Kasumi-1 (cell line): ENCODE measurements at places on chromosomes 5 and 9.

DNA sequence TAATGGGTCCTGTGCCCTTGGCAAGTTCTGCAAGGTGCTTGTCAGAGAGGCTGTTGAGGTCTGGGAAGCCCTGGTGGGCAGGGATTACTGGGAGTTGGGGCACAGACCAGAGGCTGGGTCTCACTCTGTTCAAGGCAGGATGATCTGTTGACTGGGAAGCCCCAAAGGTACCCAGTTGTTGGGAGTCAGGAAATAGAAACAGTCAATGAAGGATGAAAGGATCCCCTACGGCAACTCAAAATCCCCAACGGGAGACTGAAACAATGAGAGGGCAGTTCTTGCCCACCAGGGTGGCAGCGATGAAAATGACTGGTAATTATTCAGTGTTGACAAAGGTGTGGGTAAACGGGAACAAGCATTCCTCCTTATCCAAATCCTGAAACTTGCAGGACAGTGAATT is 31.2 kb downstream of the BNIP1 start:
- no peak for DNase-seq

DNA sequence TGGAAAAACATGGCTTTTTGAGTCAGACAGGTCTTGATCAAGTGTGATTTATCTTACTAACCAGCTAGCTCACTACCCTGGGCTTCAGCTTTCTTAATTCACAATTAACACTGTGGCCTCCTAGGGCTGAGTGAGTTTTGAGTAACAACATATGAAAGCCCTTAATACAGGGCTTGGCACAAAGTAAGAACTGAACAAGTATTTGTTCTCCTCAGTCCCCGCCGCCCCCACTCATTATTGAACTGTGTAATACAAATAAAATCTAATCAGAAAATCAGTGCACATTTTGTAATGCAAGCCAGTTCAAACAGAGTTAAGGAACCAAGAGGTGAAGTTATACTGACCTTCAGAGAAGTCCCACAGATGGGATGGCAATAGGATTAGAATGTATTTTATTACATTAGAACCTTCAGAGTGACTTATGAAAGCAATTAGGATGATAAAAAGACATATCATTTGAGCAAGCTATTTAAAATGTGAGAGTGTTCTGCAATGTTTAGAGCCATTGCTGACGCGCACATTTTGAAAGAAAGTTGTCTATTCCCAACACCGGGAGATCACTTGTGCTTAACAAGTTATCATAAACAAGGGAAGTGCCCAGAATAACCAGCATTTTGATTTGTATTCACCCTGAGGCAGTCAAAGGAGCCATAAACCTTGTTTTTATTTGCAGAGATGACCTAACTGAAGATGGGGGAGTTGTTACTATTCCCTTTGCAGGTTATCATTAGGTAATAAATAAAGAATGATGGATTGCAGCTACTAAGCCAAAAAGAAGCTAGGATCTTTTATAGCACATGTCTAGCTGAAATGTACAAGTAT is 19.4 kb downstream of the ADAMTS16 start:
- no peak for DNase-seq

- DNase-seq: no peak
These were observed 9.3 kb downstream of the HAVCR1 start for GRCh38 chr5:157049605-157050004.

GRCh38 chr9:133976887-133977286 is 15.2 kb downstream of the VAV2 start:
- DNase-seq: no peak

DNA sequence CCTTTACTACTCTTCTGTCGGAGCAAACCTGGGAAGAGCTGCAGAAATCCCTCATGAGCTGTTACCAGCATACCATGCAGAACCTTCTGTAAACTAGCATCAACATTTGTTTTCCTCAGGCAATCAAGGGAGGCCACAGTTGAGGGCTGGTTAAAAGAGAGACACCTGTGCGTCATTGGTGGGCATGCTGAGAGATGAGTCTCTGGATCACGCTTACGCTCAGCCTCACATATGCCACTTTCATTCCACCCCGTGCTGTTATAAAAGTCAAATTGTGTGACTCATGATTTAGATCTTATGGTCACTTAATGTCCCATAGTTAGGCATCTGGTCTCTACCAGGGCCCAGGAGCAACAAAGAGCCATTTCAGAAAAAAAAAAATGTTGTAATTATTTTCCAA is 18.1 kb upstream of the ICE1 start:
- no peak for DNase-seq

- DNase-seq: peak; percentile 21
These were observed 152.8 kb upstream of the IER5L start for GRCh38 chr9:129330711-129331492.

GRCh38 chr9:122125509-122126330 is 32.6 kb upstream of the TTLL11 start:
- DNase-seq: no peak

- DNase-seq: peak; percentile 62
These were observed 104.9 kb downstream of the CFAP90 start for GRCh38 chr5:7745882-7746610.

DNA sequence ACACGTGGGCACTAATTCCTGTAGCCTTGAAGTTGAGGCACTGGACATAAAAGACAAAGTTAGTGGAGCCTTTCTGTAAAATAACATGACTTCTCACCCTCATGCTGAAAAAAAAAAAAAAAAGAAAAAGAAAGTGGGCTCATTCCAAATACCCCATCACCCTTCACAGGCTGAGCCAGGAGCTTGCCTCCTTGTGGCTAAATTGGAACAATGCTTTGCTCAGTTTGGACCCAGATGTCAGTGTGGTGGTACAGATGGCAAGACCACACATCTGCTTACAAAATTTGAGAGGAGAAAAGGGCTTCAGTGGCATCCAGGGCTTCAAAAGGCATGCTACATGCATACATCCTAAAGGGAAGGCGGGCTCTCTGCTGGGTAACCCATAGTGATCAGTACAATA is 342.8 kb downstream of the EBF1 start:
- no peak for DNase-seq

DNA sequence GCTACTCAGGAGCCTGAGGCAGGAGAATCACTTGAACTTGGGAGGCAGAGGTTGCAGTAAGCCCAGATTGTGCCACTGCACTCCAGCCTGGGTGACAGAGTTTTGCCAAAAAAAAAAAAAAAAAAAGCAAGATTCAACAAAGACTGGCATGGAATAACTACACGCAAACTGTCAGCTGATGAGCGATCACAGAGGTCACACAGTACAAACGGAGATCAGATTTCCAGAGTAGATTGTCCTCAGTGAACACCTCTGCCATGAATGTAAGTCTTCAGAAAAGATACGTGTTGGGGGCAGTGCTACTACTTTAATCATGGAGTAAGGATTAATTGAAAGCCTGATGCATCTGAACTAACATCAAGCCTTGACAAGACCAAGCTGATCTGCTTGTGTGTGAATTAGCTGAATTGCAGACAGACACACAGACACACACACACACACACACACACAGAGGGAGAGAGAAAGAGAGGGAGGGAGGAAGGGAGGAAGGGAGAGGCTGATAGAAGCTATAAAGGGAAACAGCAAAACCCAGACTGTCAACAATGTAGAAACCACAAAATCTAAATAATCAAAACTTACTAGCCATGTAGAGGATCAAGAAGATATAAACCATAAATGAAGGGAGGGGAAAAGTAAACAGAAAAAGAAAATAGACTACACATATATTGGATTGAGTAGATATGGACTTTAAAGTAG is 222.9 kb upstream of the ZNF462 start:
- DNase-seq: no peak

GRCh38 chr5:54621048-54621447 is 103.5 kb downstream of the SNX18 start:
- DNase-seq: no peak

GRCh38 chr5:171659896-171660295 is 125.7 kb upstream of the SMIM23 start:
- DNase-seq: no peak

GRCh38 chr9:13904746-13905145 is 409.2 kb downstream of the NFIB start:
- DNase-seq: no peak

GRCh38 chr5:176736931-176737745 is 73.2 kb upstream of the UNC5A start:
- no peak for DNase-seq

DNA sequence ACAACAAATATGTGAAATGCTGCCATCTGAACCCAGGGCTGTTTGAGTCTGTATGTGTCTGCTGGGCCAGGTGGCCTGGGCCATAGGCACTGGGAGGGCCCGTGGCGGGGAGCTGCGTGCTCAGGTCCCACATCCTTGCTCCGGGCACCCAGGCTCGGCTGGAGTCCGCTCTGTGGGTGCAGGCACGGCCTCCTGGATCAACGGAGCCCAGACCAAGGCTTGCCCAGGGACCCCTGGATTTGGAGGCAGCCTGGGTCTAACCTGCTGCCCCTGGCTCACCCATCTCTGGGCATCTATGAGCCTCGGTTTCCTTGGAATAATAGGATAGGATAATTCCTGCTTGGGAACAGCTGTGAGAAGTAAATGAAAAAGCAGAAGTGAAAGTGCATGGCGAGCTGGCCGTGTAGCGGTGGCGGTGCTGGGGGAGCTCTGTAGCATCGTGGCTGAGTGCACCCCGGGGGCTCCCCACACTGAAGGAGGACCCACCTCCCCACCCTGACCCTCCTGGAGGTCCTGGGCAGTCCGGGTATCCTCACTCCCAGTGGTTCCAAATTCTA is 1.2 kb downstream of the CDHR2 start:
- DNase-seq: peak; percentile 40

- no peak for DNase-seq
These were observed 53.1 kb downstream of the PLPPR1 start for GRCh38 chr9:101081641-101082040.

GRCh38 chr5:79143684-79144379 is 32.2 kb downstream of the BHMT start:
- DNase-seq: no peak

DNA sequence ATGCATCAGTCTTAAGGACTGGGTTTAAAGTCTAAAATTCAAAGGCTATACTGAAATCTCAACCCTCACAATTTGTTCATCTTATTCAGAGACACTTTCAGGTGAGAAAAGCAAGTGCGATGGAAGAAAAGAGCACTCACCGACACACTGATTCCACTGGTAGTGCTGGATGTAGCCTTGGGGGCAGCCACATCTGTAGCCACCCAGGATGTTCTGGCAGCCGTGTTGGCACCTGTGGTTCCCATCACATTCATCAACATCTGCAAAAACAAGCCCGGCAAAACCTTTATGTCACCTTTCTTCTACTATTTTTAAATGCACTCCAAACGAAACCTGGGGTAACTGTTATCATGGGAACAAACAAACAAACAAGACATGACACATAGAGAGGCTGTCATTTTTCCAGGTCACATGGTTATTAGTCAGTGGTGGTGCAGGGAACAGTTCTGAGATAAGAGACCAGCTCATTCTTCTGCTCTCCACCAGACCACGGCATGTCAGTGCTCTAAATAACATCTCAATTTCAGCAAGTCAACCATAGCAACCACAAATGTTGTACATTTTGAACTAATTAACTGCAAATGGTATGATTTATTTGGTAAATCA is 188.4 kb downstream of the SLC12A2 start:
- no peak for DNase-seq

DNA sequence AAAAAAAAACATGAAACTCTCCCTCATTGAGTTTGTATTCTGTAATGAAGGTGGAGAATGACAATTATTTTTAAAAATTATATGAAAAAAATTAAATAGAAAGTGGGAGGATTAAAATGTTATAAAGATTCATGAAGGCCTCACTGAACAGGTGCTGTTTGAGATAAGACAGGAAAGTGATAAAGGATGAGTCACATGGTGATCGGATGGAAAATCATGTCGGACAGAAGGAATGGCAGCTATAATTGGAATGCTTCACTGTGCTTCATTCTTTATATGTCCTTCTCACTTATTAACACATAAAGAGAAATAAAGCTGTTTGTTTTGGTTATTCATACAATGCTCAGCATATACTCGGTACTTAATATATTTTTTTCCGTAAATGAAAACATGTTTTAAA is 464.5 kb upstream of the RGMB start:
- no peak for DNase-seq

- no peak for DNase-seq
These were observed 286.8 kb downstream of the SPATA31D1 start for GRCh38 chr9:82275258-82275927.

GRCh38 chr5:176596689-176597416 is 13.1 kb downstream of the GPRIN1 start:
- peak; percentile 42 for DNase-seq

GRCh38 chr5:37975531-37975930 is 135.7 kb upstream of the GDNF start:
- DNase-seq: no peak

DNA sequence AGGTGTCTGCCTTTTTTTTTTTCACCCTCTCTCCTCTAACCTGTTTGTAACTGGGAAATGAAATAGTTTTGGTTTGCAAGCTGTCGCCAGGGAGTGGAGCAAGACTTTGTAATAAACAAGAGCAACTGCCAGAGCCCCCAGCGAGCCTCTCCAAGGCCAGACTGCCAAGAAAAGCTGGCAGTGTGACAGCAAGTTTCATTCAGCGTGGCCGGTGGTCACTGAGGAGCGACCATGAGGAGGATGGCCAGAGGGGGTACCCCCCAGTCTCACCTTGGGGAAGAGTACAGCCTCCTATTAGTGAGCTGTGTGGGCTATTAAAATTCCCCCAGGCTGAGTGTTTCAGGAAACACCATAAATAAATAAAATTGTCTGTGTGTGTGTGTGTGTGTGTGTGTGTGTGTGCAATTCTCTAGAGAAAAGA is 49.9 kb downstream of the ZFAND5 start:
- DNase-seq: no peak

- DNase-seq: peak; percentile 79
These were observed 171.6 kb downstream of the FAM174A start for GRCh38 chr5:100706776-100707175.

DNA sequence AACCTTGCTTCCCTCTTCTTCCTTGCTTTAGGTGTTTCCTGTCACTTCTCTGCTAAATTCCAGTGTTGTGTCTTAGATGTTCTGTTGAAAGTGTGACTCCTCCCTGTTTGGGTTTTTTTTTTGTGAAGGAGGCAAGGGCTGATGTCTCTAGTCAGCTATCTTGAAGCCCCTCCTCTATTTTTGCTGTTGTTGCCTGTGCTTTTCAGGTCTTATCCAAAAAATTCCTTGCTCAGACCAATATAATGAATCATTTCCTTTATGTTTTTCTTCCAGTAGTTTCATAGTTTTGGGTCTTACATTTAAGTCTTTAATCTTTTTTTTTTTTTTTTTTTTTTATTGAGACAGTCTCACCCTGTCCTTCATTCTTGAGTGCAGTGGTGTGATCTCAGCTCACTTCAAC is 22.3 kb downstream of the RIC1 start:
- no peak for DNase-seq
